ENCODE measurements at places on chromosomes 6 and 20.
A peak's percentile ranks its signal among the peaks of the same experiment; 100 is the strongest.

GRCh38 chr6:80382811-80383210 is 276.3 kb downstream of the BCKDHB start:
- peak; percentile 6 for DNase-seq

DNA sequence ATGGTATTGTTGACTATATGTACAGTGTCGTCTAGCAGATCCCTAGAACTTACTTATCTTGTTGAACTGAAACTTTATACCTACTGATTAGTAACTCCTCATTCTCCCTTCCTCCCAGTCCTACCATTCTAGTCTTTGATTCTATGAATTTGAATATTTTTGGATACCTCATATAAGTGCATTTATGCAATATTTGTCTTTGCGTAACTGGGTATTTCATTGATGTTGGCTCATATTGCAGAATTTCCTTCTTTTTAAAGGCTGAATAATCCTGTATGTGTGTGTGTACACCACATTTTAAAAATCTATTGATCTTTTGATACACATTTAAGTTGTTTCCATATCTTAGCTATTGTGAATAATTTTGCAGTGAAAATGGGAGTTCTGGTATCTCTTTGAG is 119.9 kb downstream of the SOX4 start:
- DNase-seq = no peak

DNA sequence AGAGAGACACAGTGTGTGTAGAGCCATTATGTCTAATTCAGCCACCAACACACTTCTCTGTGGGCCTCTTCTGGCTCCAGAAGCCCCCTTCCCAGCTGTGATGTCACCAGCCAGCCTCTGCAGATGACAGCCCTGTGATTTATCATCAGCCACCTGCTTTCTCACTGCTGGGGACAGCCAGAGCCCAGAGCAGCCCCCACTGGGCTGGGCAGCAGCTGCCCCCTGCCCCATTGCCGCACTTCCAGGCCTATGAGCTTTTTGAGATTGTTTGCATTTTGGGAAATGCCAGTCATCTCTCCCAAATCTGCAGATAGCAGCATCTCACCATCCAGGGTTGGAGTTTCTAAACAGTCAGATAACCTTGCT is 21.9 kb upstream of the STX16 start:
- DNase-seq = no peak

- DNase-seq = no peak
Observed at GRCh38 chr20:49392745-49393144, 89.7 kb downstream of the KCNB1 start.

- DNase-seq = no peak
Observed at GRCh38 chr6:14072084-14072483, 45.5 kb upstream of the CD83 start.

DNA sequence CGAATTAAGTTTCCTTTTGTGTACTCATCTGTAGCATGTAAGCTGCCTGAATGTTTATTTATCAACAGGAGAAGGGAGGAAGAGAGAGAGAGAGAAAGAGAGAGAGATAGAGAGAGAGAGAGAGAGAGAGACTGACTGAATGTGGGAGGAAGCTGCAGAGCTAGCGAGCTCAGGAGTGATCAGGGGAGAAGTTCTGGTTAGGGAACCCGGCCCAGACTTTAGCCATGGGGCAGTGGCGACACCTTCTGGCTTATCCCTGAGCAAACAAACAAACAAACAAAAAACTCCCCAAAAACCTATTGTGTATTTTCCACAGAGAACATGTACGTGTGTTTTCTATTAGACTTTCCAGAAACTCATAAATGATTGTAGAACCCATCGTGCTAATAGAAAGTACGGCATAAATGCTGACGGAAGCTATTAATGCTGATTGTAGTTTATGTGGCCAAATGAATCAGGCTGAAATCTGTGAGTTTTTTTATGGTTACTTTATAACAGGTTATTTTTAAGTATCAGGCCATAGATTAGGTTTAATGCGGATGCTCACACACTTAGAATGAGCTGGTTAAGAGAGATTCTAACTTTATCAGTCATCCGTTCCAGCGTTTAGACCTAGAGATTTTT is 92.8 kb downstream of the CLIC5 start:
- peak; percentile 12 for DNase-seq

DNA sequence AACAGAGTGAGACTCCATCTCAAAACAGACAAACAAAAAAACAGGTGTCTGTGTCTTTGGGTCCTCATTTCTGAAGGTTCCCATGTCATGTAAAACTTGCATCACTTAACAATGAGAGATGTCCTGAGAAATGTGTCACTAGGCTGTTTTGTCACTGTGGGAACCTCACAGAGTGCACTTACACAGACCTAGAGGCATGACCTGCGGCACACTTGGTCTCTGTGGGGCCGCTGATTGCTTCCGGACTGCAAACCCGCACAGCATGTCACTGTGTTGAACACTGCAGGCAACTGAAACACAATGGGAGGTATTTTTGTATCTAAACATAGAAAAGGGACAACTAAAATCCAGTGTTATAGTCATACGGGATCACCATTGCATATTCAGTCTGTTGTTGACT is 42.3 kb upstream of the TMEM181 start:
- DNase-seq = peak; percentile 38

GRCh38 chr6:156904176-156904967 is 127.2 kb downstream of the ARID1B start:
- no peak for DNase-seq

GRCh38 chr6:52284131-52284459 is 447 bp downstream of the MCM3 start:
- no peak for DNase-seq

GRCh38 chr6:52423448-52423847 is 3.3 kb downstream of the EFHC1 start:
- no peak for DNase-seq

DNA sequence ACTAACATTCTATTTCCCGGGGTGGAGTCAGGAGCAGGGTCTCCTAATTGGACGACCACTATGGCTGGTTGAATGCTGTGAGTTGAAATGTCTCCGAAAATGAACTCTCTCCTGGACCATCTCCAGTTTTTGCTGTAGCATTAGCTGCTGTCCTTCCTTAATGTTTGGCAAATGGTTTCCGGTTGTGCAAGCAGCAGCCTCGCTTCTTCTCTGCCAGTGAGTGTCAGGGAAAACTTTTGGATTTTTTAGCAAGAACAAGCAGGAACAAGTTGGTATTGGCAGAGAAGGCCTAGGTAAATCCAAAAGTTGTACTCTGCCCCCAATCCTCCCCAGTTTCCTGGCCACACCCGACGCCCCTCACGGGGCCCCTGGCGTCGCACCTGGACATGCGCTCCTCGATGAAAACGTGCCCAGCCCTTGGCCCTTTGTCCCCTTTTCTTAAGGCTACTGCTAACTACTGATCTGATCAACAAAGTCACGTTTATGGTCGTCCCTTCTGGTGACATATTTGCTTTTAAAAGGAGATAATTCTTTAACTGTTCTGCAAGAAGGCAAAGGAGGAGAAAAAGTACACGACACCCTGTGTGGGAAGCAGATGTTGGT is 103.2 kb downstream of the ARMC2 start:
- DNase-seq = no peak

- DNase-seq = peak; percentile 36
Observed at GRCh38 chr20:43752561-43753301, 25.9 kb upstream of the GTSF1L start.

DNA sequence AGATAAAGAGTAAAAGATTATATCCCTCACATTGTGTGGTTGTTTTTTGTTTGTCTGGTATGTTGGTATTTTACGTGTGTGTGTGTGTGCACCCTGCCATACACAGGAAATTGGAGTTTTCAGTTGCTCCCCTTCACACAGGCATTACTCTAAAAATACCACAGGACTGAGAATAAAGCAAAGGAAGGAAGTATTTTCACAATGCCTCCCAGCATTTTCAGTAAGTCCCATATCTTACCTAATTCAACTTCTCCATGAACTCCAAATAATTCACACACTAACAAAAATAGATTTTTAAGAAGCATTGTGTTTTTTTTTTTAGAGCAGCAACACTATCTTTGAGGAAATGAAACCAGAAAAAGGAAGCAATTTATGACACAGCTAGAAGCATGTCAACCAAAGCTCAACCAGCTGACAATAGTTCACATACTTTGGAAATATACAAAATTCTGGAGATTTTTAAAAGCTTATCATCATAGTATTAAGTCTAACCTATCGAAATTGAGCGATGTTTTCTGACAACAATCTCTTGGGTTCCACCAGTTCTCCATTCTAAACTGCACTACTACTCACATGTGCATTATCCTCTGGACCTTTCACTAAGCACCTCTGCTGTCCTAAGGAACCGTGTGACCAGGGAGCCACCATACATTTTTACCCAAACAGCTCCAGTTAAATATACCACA is 2.1 kb downstream of the UBE2J1 start:
- peak; percentile 91 for DNase-seq

- no peak for DNase-seq
Observed at GRCh38 chr20:47559141-47559540, 57.5 kb downstream of the NCOA3 start.

- DNase-seq = peak; percentile 93
Observed at GRCh38 chr20:20734475-20734948, 22.1 kb upstream of the RALGAPA2 start.

DNA sequence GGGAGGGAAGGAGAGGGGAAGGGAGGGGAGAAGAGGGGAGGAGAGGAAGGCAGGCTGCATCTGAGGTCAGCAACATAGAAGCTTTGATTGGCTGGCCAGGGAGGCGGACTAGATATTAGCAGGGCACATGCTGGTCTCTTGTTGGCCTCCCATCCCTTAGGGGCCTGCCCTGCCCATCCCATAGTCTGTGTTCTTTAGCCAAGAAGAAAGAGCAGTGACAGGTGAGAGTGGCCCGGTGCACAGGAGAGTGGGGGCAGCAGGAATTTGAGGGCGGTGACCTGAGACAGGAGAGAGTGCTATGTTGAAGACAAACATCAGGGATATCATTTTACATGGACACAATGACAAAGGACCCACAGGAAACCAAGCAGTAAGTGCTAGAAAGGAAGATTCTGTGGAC is 413.5 kb downstream of the SYNE1 start:
- DNase-seq = no peak
